Activated T-cell treated with anti-CD3 and anti-CD28 coated beads, Interleukin-2, amount 50 U/mL, for 4 hours (primary cell): ENCODE measurements at places on chromosomes 5 and 9.

- no peak for DNase-seq
These were observed 7.9 kb downstream of the WWC1 start for GRCh38 chr5:168299372-168299771.

GRCh38 chr9:2161661-2162060 is 146.5 kb downstream of the SMARCA2 start:
- no peak for DNase-seq

GRCh38 chr9:78187763-78188484 is 48.0 kb upstream of the CEP78 start:
- no peak for DNase-seq

DNA sequence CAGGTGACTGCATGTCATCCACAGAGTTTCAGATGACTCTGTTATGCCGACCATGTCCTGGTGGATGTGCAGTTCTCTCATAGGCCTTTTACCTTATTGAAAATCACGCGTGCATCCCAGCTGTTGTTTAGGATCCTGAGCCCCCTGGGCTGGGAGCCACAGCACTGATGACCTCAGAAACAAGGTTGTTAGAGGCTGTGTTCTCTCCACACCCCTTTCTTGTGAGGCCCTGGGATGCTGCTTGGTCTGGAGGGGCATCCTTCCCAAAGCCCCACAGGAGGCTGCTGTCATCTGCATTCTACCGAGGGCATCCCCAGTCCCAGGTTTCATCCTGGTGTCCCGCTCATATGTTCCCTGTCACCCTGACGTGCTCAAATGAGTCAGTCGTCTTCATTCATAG is 76.5 kb upstream of the IRX4 start:
- DNase-seq = no peak

DNA sequence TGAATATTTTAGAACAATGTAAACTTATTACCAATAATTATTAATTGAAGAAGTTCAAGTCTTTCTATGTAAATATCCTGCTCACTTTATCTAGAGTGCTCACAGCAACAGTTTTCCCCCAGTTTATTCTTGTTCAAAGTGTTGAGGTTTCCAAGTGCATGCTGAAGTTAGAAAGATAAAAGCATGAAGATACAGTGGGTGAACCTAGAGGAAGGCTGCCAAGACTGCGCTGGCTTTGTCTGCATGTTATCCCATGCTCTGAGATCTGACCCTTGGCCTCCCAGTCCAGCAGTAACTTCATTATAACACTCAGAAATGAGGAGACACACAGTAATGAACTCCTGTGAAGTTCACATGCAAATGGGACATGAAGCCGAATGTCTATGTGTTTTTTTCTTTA is 76.0 kb upstream of the PIP5K1B start:
- no peak for DNase-seq

DNA sequence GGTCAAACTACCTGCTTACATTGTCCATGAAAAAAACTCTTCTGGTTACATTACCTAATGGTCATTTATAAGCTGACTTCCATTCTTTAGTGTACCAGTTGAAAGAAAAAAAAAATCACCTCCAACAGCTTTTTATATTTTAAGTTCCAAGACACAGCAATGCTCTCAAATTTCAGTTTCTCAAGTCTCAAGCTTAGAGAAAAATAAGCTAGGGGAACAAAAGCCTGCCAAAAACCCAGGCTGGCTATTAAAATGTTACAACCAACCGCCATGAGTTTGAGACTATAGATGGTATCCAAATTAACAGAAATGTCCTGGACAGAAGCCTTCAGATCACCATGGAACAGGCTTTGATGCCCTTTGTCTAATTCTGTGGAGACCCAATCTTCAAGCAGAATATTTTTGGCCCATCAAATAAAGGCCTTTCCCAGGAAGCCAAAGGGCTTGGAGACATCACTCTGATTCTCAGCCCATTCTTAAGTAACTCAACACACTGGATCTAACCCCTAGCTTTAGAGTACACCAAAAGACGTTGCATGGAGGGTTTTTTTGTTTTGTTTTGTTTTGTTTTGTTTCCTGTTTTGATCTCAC is 343.7 kb downstream of the GLIS3 start:
- DNase-seq = no peak

GRCh38 chr5:141821430-141821925 is 56.7 kb downstream of the PCDH1 start:
- DNase-seq = no peak

- DNase-seq = no peak
These were observed 616.8 kb downstream of the TLE4 start for GRCh38 chr9:80188579-80188978.

DNA sequence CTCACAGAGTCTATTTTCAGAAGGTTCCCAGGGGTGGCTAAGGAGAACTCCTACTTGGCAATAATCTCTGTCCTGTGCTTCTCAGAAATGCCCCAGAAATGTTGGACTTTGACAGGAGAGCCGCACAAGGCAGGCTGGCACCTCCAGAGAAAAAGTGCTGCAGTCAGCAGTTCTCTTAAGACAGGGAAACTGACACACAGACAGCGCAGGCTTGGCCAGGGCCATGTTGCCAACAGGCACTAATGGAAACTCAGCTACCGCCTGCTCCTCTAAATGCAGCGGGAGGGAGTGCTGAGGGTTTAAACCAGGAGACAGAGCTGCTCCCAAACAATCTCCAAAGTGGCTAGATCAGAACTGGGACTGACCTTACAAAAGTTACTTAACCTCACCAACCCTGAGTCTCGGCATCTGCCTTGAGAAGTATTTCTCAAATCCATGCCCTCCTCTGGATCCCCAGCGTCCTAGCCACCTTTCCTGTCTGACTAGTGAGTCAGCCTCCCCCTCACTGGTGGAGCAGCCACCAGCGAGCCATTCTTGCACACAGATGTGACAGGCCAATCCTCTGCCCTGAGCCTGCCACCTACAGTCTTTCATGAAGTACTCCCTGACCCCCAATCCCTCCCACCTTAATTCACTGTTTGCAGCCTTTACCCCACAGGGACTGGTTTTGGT is 186.4 kb downstream of the CDK5RAP2 start:
- DNase-seq = no peak

GRCh38 chr9:136939996-136940525 is 4.5 kb downstream of the FBXW5 start:
- DNase-seq = no peak

DNA sequence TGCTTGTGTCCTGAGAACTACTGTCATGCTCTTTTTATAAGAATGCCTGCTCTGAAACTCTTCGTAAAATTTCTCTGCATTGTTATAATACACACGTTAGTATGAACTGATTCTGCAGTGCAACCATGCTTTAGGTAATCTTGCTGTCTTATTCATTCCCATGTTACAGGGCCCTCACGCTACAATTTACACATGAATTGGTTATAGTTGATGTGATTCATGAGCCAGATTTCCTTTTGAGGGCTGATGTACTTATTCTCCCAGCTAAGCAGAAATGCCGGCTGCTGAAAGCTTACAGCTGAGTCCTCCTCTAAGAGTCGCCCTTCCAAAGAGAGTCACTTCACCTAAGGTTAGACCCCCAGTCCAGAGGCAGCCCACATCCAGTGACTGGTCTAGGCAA is 233.5 kb upstream of the PCSK5 start:
- no peak for DNase-seq

DNA sequence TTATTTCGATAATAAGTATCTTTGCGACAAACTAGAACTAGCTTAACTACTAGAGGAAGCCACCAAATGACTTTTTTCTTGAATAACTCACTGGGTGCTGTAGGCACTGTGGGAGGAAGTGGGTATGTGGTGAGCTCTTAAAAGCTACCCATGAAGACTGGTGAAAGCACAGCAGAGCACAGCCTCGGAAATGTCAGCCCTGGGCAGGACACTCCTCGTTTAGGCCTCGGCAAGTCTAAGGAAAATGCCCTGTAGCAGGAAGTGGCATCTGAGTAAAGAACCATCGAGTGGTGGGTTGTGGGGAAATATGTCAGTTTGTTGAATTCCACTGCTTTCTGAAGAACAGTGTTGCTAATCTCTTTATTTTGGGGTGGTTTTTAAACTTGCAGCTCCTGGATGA is 44.0 kb upstream of the NCS1 start:
- DNase-seq = peak; percentile 73

GRCh38 chr5:75734913-75735789 is 17.9 kb upstream of the POC5 start:
- DNase-seq = no peak

DNA sequence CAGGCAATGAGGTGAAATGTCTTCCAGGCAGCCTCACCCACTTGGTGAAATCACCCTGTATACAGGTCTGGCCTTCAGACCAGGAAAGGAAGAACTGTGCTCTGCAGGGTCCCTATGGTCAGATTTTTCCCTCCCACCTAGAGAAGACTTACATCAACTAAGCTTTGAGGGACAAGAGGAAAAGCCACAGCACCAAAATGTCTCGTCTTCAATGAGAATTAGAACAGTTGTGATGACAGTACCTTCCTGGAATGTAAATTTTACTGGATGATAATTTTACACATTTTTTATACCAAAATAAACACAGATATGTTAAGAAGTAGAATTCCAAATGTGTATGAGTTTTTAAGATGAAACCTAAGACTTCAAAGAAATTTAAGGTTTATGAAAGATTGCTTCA is 283.9 kb downstream of the SPOCK1 start:
- DNase-seq = no peak

- DNase-seq = no peak
These were observed 4.7 kb downstream of the SLC2A6 start for GRCh38 chr9:133474215-133474614.

GRCh38 chr5:74627646-74628279 is 12.8 kb downstream of the ENC1 start:
- no peak for DNase-seq

DNA sequence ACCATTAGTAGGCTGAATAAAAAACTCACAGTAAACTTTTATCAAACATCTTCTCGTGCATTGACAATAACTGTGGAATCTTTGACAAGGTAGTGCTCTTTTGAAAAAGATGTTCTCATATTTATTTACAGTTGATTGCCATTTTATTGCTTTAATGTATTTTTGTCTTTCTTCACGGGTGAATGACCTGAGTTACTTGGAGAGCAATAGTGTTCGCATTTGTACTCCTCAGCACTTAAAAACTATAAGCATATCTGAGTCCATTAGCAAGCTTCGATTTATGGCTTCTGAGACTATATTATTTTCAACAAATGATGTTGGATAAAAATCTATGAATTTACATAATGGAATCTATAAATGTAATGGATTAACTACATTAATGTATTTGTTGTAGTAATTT is 1012.3 kb downstream of the CDH9 start:
- no peak for DNase-seq

- DNase-seq = no peak
These were observed 15.6 kb downstream of the PITX1 start for GRCh38 chr5:135018457-135018856.

DNA sequence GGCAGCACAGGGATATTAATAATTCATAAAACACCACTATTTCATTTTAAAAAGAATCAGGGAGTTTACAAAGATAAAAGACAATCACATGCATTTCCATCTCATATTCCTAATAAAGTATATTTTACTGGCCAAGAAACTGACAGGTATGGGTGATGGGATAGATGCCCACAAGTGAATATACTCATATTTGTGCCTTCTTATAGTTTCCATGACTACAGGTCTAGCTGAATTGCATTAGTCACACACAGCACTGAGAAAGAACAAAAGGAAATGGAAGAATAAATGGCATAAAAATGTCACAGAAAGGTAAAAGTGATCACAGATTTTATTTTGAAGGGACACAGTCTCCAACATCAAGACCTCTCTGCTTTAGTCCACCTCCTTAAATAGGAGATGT is 193.5 kb downstream of the PLK2 start:
- DNase-seq = no peak

GRCh38 chr5:31860726-31861433 is 221.9 kb downstream of the PDZD2 start:
- DNase-seq = peak; percentile 6

DNA sequence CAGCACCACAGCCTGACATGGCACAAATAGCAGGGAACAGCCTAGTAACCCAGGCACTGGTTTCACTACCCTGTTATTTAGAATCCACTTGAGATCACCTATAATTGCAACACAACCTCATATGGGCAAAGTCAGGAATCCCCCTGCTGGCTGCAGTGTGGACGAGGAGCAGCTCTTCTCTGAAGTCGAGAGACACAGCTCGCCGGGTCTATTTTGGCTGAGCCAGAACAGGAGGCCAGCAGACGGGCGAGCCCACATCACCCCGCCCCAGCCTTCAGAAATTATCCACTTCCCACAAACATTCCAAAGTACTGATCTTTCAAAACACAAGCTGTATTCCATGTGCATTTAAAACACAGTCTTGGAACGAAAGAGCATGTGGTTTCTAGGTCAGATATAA is 179.0 kb downstream of the ROR2 start:
- no peak for DNase-seq

DNA sequence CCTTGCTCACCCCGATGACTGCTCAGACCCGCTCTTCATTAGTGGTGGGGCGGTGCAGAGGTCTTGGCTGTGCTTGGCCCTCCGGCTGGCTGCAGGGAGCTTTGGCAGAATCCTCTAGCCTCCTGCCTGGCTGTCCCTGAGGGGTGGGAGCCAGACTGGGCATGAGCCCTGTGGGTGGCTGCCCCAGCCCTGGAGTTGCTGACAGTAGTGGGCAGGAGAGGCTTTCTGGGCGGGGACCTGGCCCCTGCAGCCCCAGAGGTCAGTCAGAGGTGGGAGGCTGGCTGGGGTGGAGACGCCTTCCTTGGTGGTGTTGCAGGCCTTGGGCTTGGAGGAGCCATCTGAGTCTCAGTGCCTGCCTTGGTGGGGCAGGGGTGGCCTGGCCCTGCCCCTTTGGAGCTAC is 146.0 kb downstream of the RXRA start:
- no peak for DNase-seq

DNA sequence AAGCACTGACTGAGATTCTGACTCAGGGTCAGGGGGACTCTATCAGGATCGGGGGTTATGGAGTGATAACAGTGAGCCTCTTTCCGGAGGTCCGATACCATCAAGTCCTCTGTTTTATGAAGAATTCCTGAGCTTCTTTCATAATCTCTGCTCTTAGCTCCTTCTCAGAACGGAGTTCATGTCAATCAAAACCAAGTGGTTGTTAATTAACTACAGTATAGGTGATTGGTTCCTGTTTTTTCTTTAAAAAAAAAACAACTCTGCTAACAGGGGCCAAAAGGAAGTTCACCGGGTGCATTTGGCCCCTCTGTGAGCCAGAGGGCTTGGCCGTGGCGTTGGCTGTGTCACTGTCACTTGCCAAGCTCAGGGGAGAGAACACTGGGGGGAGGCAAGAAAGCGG is 4.0 kb downstream of the GFI1B start:
- no peak for DNase-seq

- no peak for DNase-seq
These were observed 98.9 kb downstream of the CFAP95 start for GRCh38 chr9:69919461-69920061.

GRCh38 chr5:133706506-133707430 is 94.4 kb upstream of the FSTL4 start:
- DNase-seq = no peak

DNA sequence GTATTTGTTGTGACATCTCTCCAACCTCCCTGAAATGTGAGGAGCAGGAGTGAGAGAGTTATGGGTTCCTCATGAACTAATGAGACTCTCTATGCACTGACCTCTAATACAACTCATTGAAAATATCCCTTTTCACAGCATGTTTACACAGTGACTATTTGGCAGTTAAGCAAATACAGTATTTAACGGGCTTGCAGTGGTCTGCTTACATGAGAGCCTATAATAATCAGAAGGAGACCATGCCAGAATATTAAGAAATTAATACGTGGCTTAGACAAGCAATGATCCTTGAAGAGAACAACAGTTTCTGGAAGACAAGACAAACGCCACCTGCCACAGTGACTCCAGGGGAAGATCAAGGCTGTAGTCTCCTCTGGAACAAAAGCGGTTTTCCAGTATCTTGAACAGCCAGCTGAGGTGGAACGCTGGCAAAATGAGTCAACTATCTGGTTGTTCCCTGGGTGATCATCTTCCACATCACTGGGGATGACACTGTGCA is 424.5 kb downstream of the DMAC1 start:
- no peak for DNase-seq

- no peak for DNase-seq
These were observed 797.3 kb downstream of the MAT2B start for GRCh38 chr5:164302533-164303235.
